ENCODE measurements at places on chromosomes 2 and 18.
A peak's percentile ranks its signal among the peaks of the same experiment; 100 is the strongest.

DNA sequence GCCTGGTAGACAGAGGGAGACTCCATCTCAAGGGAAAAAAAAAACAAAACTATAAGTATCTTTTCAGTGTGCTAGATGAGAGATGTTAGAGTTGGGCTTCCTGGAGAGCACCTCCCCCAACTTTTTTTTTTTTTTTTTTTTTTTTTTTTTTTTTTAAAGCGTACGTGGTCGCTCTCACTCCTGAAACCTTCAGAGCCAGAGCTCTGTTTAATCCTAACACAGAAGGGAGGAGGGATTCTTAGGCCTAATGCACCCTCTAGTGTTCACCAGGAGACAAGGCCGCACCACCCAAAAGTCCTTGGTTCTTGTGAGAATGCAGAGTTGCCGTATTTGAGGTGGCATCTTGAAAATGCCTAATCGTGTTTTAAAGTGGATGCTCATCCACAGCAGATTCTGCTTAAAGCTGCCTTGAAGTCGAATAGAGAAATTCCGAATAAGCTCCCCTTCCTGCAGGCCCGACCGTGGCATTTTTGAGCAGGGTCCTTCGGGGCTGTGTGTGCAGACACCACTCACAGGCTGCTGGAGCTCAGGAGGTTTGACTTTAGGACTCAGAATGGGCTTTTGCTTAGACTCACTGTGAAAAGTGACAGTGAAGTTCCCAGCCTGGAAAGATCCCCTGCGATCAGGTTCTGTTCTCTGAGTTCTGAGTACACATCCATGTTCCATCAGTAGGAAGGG, 252.6 kb downstream of the AGAP1 start:
- DNase-seq: peak; percentile 21

DNA sequence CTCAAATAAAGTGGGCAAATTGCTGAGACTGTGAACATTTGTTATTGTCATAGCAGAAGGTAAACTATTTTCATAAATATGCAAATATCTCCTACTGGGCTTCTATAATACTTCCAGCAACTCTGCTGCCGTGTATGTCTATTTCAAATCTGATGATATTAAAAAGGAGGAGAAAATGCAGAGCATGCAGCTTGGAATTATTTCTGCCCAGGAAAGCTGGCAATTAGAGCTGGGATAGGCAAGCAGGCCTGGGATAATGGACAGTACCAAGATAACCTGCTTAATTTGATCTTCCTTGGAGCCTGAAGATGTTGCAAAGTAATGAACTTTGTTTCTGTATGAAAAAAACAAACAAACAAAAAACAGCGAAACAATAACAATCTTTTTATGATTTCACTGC, 72.8 kb downstream of the HNMT start:
- no peak for DNase-seq

DNA sequence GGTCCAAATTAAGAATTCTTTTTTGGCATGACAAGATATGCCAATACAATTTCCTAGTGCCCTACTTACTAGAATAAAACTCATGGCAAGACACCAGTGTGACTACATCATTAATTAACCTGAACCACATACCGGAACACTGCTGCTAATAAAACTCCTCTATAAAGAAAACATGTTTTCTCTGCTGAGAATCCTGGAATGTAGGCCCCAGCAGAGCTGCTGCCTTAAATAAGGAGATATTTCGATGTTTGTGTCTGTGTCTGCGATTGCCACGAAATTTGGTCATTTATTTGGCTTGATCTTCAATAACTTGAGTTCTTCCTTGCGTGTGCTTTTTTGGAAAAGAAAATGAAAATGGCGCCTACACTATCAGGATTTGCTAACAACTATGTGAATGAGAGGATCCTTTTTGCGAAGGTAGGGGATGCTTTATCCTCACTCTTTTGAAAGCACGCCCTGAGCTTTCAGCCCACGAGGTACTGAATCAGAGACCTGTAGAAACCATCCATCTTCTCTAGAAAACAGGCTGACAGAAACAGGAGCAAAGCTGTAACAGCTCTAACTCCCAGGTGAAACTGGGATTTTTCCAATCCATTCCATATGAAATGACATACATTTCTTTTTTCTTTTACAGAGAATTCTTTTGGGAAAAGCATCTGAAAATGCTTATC, 27.0 kb downstream of the KLF7 start:
- no peak for DNase-seq

GRCh38 chr2:241465543-241465942, 42.8 kb downstream of the STK25 start:
- no peak for DNase-seq

DNA sequence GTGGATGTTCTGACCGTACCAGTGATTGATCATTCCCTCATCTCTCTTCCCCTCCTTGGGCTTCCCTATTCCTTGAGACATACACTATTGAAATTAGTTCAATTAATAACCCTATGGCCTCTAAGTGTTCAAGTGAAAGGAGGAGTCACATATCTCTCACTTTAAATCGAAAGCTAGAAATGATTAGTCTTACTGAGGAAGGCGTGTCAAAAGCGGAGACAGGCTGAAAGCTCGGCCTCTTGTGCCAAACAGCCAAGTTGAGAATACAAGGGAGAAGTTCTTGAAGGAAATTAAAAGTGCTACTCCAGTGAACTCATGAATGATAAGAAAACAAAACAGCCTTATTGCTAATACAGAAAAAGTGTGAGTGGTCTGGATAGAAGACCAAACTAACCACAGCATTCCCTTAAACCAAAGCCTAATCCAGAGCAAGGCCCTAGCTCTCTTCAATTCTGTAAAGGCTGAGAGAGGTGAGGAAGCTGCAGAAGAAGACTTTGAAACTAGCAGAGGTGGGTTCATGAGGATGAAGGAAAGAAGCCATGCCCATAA, 144.4 kb upstream of the LYPD6 start:
- DNase-seq: no peak

- DNase-seq: no peak
Measured at GRCh38 chr2:218882866-218883366, 2.3 kb downstream of the WNT10A start.

DNA sequence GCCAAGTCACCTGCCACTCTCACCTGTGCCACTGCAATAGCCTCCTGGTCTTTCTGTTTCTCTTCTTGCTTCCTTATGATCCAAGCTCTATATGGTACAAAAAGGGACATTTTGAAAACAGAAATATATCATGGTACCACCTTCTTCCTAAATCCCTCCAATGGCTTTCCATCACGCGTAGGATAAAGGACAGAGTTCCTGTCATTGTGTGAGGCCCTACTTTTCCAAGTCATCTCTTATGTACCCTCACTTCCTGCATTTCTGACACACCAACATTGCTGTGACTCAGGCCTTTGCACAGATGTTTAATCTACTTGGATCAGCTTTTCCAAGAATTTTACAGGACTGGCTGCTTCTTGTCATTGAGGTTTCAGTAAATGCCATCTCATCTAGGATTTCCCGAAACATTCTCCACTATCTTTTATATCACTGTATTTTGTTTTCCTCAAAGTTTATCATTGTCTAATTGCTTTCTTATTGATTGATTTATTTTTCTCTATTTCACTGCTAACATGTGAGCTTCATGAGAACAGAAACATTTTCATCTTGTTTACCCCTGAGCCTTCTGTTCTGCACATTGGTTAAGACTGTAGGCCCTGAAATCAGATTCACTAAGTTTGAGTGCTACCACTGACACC, 426.1 kb upstream of the FANCL start:
- no peak for DNase-seq

- no peak for DNase-seq
Measured at GRCh38 chr2:219439506-219439905, 4.9 kb downstream of the SPEG start.

DNA sequence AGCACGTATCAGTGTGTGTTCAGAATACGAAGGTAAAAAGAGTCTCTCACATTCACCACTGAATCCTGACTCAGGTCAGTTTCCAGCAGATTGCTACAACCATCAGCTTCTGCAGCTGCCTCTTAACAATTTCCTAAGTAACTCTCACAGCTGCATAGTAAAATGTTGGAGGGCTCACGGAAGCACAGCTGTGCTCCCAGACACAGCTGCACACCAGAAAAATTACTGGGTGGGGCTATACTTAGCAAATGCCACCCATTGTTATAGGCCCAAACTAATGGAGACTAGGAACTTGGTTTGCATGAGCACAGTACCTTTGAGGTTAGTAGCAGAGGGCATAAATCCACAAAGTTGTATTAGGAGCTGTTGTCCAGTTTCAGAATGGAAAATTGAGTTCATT, 153.9 kb upstream of the ERBB4 start:
- no peak for DNase-seq

DNA sequence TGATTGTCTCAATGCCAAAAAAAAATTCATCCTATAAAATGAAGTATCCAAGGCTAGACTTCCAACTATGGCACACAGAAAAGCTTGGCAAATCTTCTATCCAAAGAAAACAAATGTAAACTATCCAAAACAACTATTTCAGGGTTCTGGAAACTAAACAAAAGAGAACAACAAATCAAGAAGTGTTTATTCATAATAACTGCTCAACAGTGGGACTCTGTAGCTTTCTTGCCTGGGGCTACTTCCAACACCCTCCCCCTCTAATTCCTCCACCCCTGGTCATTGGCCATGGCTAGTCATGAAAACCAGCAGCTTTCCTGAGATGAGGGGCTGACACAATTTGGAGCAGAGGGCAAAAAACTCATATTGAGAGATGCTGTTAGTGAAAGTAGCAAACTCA, 107.0 kb downstream of the EXOC6B start:
- no peak for DNase-seq

DNA sequence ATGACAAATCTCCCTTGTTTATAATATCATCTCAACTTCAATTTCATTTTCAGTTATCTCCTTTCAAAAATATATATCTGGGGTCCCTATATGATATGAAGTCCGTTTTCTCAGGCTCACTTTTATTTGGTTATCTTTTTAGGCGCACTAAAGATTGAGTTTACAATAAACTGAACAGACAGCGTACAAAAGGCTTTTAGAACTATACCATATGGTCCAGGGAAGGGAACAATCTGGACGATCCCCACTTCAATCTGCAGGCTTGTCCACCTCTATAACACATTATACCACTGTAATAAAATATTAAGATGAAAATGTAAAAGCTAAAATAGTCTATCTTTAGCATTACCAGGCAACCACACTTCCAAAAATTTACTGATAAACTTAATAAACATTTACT, 289.9 kb downstream of the ZEB2 start:
- DNase-seq: no peak

GRCh38 chr18:26780520-26781325, 84.8 kb downstream of the AQP4 start:
- DNase-seq: no peak

DNA sequence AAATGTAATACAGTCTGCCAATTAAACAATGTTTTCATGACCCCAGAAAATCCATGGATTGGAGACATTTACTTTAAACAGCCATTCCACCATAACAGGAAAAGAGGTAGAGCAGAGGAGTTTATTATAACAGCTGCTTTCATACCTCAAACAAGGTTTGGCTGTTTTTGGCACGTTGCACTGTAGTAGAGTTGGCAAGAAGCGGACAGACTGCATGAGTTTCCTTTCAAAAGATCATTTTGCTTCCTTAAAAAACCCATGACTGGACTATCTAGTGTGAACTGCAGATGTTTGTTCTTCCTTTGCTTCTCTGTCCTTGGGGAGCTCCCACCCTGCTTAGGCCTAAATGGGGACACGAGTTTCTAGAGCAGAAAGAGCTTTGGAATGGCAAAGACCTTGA, 108.5 kb upstream of the THOC1 start:
- no peak for DNase-seq

DNA sequence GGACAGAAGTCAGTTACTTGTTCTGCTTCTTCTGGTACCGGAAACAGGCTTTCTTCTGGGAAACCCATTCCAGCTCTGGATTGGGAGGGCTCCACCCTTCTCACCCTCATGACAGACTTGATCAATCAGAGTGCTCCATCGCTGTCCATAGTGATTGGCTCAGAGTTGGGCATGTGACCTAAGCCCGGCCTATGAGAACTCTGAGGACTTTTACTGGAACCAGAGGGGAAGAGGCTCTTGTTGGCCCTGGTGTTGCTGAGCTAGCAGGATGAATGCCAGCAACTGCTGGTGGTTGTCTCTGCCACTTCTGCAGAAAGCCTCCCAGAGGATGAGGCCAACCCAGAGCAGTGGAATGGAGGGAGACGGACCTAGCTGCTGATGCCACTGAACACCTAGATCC, 33.3 kb downstream of the TMEM37 start:
- no peak for DNase-seq

GRCh38 chr18:32422201-32422600, 48.5 kb downstream of the GAREM1 start:
- no peak for DNase-seq

GRCh38 chr2:165410276-165410675, 59.2 kb upstream of the CSRNP3 start:
- no peak for DNase-seq

GRCh38 chr2:180722551-180723239, 257.7 kb upstream of the UBE2E3 start:
- no peak for DNase-seq

- no peak for DNase-seq
Measured at GRCh38 chr2:170966648-170967396, 37.8 kb downstream of the GORASP2 start.

DNA sequence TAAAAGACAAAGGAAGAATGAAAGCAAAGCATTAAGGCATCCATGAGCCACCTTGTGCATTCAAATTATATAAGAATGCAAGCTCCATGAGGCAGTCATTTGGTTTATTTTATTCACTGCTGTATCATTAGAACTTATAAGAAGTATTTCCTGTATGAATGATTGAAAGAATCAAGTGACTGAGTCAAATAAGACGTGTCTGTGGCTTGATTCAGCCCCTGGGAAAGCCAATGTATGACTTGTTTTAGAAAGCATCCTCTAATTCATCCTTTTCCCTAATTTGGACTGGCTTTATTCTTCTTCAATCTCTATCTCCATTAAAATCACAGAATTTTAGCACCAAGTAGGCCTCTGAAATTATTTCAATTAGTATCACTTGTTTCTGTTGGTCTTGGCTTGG, 461.1 kb downstream of the LPIN1 start:
- no peak for DNase-seq

- DNase-seq: no peak
Measured at GRCh38 chr2:142875652-142876051, 1.8 kb upstream of the KYNU start.

GRCh38 chr18:76335859-76336640, 159.0 kb downstream of the ZNF516 start:
- no peak for DNase-seq

DNA sequence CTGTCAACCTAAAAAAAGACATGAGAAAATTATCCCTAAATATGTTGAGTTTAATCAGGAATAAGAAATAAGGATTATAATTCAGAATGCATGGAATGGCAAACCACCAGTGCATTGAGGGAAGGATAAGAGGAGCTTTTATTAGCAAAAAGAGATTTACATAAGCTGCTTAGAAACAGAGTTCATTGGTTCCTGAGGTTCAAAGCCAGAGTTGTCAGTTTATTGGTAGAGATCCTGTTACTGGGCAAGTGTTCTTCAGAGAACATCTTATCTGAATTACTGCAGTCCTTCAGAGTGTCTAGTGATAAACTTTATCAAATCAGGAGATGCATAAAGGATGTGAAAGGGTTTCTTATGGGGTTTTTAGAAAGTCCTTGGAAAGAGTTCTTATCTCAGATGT, 76.0 kb upstream of the MEX3C start:
- no peak for DNase-seq

GRCh38 chr2:60438131-60438530, 115.3 kb downstream of the BCL11A start:
- no peak for DNase-seq

Measured in NCI-H187 treated with DMSO at 0.1 percent for 48 hours (cell line).